RPMI7951 (cell line): ENCODE measurements at places on chromosomes 12 and 14.

DNA sequence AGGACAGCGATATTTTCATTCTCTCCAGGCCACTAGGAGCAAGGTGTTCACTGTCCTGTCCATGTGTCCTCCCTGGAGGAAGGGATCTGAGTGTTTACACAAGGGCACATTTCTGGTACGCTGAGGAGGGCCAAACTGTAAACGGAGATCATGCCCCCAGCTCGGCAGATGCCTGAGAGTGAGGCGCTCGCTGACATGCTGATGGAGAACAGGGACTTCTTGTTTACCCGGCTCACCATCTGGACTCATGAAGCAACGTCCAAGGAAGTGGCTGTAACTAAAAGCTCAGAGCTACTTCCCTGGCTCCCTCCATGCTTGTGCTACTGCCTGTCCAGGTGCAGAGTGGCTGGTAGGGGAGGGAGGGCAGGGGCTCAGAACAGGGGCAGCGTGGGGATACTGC, 43.4 kb upstream of the KCNA1 start:
- no peak for DNase-seq

- DNase-seq = no peak
Measured at GRCh38 chr12:40031965-40032364, 73.9 kb downstream of the SLC2A13 start.

DNA sequence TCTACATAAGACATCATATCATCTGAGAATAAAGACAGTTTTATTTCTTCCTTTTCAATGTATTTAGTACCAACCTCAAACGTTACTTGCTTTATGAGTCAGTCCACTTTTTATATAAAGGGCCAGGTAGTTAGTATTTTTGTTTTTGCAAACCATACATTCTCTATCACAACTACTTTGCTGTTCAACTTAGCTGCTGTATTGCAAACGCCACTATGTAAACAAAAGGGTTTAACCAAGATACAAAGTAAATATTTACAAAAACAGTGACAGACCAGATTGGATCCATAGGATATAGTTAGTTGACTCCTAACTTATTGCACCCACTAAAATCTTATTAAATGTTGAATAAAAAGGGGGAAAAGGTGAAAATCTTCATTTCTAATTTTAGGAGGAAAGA, 87.7 kb upstream of the FOXG1 start:
- no peak for DNase-seq

- DNase-seq = no peak
Measured at GRCh38 chr12:116558280-116559161, 660 bp upstream of the MAP1LC3B2 start.

GRCh38 chr14:94775871-94776210, 5.9 kb upstream of the GSC start:
- no peak for DNase-seq

DNA sequence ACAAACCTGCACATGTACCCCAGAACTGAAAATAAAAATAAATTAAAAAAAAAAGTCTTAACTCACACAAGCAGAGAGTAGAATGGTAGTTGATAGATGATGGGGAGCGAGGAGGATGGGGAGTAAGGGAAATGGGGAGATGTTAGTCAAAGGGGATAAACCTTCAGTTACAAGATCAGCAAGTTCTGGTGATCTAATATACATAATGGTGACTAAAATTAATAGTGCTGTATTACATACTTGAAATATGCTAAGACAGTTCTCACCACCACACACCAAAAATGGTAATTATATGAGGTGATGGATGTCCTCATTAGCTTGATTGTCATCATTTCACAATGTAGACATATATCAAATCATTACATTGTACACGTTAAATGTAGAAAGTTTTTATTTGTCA, 3.2 kb upstream of the C12orf42 start:
- DNase-seq = no peak

GRCh38 chr12:55446326-55446725, 2.5 kb downstream of the OR6C2 start:
- DNase-seq = no peak
